Effector memory CD4-positive, alpha-beta T cell (primary cell): ENCODE measurements at places on chromosomes 12 and 14.

GRCh38 chr14:76480426-76480825, 104.5 kb downstream of the ESRRB start:
- no peak for DNase-seq

DNA sequence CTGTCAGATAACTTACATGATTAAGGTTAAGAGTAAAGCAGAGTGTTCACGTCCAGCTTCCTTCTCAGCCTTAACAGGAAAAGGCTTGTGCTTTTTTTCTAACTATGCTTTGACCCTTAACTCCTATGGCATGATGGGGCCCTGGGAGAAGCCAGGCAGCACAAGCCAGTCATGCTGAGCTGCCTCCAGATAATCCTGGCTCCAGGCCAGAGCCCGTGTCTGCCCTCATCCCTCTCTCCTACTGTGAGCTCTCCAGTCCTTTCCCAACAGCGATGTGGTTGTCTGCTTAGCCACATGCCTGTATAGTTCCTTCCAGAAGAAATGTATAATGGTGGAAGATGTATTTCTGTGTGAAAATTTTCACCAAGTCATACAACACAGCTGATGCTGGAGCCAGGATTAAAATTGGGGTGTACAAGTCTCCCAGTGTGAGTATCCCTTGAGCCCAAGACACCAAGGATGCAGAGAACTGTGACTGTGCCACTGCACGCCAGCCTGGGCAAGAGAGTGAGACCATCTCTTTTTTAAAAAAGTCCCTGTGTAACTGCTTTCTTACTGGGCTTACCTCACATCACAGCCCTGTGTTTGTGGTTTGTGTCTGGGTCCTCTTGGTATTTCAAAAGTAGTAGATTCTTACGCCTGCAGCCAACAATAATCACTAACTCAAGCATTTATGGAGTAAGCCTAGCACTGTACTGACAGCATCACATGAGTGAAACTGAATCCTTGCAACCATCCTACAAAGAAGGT, 7.9 kb upstream of the ITFG2 start:
- no peak for DNase-seq

DNA sequence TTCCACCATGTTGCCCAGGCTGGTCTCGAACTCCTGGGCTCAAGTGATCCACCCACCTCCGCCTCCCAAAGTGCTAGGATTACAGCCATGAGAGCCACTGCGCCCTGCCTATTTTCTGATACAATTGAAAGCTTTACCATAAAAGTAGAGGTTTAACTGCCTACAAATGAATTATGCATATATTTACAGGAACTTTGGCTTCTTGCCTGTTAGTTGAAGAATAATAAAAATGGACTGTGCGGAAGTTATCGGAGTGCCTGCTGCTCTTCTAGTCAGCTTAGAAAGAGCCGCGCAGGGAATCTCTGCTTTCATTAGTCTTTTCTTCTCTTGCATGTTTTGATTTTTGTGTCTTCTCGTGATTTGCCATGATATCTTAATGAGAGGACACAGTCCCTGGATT, 34.5 kb downstream of the PPP2R5C start:
- DNase-seq: no peak

GRCh38 chr12:6284273-6284672, 26.2 kb upstream of the PLEKHG6 start:
- DNase-seq: no peak

DNA sequence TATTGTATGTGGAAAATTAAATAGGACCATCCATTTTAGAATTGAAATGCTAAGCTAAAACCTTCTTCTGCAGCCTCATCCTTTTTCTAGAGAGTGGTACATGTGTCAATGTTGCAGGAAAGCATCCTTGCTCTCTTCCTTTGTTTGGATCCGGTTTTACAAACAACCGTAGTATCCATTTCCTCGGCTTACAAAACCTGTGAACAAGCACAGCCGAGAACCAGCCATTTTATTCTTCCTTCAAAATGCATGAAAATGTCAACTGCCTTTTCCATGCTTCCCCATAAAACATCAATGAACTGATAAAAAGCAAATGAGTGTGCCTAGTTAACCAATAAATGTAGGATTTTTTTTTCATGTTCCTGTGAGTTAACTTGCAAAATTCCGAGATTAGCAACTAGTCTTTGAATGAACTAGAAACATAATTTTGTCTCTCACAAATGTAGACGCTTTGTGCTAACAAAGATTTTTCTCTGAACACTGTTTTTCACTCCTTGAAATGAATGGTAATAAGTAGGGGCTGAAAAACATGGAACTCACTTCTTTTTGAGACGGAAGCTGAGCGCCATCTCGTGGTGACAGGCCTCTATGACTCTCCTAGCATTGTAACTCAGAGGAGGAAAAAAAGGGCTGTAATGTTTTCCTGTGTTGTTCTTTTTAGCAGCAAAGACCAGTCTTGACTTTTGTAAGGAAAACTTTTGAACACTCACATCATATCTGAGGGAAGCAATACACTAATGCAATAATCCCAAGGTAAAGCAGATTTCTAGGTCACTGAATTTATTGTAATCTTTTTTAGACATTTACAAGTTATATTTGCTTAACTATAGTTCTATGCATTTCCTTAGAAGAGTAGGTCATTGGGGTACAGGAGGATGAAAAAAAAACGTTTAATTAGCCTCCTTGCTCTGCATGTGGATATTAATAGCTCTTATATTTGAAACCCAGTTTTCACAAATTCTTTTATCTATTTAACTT, 157.4 kb upstream of the FOXG1 start:
- no peak for DNase-seq

GRCh38 chr14:33486332-33486890, 464.5 kb downstream of the EGLN3 start:
- no peak for DNase-seq

- no peak for DNase-seq
These were observed 73.4 kb upstream of the ETV6 start for GRCh38 chr12:11576104-11576503.

GRCh38 chr14:99995700-99996356, 69.4 kb upstream of the EVL start:
- peak; percentile 26 for DNase-seq

DNA sequence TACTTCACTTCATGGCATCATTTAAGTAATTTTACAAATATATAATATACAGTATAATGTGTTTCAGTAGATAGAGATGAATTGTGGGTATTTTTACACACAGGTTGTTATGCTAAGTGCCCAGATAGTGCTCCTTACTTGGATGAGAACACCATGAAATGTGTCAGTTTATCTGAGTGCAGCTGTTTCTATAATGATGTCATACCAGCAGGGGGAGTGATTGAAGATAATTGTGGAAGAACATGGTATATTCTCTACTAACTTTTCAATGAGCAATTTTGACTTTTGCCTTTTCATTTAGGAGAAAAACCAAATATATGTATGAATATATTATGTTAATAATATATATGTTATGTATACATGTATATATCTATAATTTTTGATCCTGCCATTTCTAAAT, 221.6 kb downstream of the LRRK2 start:
- DNase-seq: no peak

GRCh38 chr12:86283620-86284019, 27.4 kb upstream of the MGAT4C start:
- no peak for DNase-seq

GRCh38 chr12:98002887-98003493, 512.4 kb upstream of the TMPO start:
- no peak for DNase-seq

DNA sequence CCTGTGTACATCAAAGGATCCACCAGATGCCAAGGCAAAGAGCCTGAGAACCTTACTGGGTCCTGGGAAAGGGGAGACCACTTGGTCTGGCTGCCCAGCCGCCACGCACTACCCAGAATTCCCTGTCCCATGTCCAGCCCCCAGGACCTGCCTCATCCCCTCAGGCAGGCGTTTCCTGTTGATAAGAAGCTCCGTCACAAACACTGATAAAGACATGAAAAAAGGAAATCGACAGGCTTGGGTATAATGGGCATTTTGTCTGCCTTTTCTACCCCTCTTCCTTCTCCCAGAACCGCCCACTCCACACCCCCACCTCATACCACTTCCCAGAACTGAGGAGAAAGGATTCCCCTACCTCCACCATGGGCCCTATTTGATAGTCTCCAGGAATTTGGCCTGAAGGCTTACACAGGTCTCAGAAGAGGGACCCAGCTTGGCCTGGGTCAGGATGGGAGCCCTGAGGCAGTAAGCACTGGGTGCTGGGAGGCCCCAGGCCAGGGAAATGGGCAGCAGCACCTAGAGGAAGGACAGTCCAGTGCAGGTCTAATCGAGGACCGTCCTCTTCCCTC, 18.8 kb downstream of the ACVRL1 start:
- no peak for DNase-seq

DNA sequence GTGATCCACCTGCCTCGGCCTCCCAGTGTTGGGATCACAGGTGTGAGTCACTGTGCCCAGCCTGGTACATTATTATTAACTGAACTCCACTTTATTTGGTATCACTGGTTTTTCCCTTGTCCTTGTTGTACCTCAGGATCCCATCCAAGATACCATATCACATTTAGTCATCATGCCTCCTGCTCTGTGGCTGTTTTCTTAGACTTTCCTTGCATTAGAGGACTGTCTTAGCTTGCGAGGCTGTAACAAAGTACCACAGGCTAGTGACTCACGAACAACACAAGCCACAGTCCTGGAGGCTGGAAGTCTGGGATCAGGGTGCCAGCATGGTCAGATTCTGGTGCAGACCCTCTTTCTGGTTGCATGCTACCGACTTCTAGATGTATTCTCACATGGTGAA, 12.2 kb downstream of the KLC1 start:
- no peak for DNase-seq

GRCh38 chr14:99728981-99729451, 44.9 kb downstream of the CYP46A1 start:
- no peak for DNase-seq

DNA sequence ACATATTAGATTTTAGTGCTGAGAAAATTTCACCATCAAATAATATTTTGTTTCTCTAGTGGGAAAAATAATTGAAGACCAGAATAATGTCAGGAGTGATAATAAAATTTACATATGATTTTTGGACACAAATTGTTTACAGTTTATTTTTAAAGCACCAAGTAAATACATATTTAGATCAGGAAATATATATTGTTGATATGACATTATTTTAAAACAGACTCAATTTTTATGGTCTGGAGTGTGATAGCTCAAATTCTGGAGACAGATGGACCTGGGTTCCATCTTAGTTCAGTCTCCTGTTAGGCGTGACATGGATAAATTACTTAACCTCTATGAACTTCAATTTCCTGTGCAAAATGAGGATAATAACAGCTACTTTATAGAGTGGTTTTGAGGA, 135.4 kb downstream of the TPH2 start:
- DNase-seq: no peak

- peak; percentile 58 for DNase-seq
These were observed 43.9 kb upstream of the FBRSL1 start for GRCh38 chr12:132445884-132446632.

- no peak for DNase-seq
These were observed 336.4 kb downstream of the LRIG3 start for GRCh38 chr12:58583940-58584339.

- no peak for DNase-seq
These were observed 1.2 kb upstream of the LRP1-AS start for GRCh38 chr12:57148469-57149244.

- DNase-seq: no peak
These were observed 37.5 kb upstream of the MIS18BP1 start for GRCh38 chr14:45290547-45290946.

GRCh38 chr14:58089612-58090011, 62.4 kb downstream of the ARMH4 start:
- no peak for DNase-seq

DNA sequence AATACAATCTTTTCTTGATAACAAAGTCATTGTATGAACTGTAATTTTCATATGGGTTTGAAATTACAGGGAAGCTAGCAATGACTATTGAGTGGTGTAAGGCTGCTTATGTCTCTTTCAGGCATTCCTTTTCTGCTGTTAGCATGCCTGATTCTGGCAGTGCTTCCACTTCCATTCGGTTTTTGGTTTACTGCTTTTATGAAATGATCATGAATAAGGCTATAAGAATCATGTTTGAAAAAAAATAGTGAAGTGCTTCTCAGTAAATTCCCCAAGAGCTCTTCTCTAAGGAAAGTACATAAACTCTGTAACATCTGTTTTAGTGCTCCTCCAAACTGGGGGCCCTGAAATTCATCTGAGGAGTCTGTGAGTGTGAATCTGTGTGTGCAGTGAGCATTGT, 434.0 kb upstream of the RGS6 start:
- DNase-seq: no peak

DNA sequence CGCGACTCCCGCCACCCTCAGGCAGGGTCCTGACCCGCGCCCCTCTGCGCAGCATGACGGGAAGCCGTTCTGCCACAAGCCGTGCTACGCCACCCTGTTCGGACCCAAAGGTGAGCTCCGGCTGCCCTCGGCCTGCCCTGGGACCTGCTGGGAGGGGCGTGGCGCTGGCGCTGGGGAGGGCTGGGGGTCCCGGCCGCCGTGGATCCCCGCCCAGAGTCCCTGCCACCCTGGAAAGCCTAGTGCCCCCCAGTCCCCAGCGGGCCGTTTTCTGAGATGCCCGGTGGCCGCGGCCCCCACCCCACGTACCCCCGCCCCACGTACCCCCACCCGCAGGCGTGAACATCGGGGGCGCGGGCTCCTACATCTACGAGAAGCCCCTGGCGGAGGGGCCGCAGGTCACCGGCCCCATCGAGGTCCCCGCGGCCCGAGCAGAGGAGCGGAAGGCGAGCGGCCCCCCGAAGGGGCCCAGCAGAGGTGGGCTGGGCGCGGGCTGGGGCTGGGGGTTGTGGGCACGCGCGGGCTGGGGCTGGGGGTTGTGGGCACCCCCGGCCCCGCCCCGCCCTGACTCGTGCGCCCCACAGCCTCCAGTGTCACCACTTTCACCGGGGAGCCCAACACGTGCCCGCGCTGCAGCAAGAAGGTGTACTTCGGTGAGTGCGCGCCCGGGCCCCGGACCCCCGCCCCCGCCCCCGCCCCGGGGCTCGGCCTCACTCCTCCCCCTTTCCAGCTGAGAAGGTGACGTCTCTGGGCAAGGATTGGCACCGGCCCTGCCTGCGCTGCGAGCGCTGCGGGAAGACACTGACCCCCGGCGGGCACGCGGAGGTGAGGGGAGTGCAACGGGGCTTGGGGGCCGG, 4.0 kb downstream of the CRIP2 start:
- peak; percentile 38 for DNase-seq

- DNase-seq: peak; percentile 75
These were observed 9.2 kb downstream of the DGKA start for GRCh38 chr12:55940065-55940732.

DNA sequence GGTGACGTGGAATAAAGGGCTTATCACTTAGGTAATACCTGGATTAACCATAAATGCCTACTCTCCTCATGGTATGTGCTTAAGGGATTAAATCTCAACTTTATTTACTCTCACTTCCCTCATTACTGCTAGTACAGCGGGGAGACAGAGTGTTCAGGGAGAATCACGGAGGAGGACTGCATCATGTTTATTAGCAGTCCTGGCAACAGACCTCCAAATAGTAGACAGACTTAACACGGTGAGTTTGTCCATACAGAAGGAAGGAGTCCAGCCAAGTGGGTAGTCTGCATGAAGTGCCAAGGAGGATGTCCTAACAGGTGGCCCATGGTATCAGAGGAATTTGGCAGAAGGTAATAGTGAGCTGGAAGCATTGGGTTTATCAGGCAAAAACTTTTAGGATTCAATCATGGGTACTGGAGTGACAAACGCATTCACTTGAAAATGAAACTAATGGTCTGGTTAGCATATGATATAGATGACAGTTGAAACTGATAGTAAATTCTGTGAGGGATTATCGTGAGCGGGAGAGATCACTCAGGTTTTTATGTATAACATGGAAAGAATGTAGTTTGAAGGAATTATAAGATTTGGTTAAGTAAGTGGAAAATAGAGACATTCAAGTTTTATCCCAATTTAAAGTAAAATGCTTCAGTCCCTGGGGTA, 471.8 kb downstream of the TMEM117 start:
- DNase-seq: no peak
